Right renal pelvis (tissue), 4 donors: ENCODE measurements at places on chromosomes 4 and X. TPM values are rescaled to one million over a fixed set of nuclear protein-coding genes. Genes with fewer than 3 reads are reported as not detected.

Gene SYTL4
- 24.1 TPM for polyA plus RNA-seq

- DNase-seq: no peak
These were observed 47.3 kb upstream of the SRPX start for GRCh38 chrX:38268011-38268410.

DNA sequence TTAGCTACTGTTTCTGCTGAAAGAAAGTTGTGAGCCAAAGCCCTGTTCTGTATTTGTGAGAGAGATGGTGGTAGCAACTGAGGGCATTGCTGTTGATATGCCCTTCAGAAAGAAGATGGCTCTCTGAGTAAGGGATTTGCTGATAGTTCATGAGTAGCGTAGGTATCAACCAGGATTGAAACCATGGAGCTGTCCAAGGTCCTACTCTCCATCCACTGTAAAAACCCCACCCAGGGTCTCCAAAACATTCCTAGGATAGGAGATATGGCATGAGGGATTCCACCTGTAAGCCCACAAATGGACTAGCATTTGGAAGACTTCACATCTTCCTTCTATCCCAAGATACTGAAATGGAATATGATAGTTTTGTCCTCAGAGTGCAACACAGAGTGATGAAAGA, 277.1 kb upstream of the PRKX start:
- DNase-seq: no peak

DNA sequence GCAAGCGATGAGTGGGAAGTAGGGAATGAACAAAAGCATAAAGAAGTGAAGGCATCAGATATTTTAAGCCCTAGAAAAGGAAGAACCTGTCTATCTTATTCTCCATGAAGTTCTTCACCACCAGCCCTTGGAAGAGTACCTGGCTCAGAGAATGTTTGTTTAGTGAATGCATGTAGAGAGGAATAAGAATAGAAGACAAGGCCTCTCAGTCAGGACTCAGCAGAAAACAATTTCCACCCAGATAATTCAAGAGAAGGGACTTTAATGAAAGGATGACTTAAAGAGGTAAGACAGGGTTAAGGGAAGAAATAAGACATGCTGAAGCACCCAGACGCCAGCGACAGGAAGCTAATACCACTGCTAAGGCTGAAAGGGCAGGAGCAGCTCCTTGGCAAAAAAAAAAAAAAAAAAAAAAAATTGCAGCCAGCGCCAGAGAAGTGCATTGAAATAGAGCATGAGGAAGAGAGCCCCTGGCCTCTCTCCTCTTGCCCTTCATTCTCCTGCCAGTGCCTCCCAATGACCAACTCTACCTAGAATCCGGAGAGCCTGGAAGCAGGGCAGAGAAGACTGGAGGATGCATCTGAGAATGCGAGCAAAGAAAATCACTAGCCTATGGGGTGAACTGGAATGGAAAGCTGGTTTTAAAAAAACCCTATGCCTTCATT, 47.2 kb upstream of the RASGEF1B start:
- no peak for DNase-seq

Gene EPHA5
- 0.65 TPM for polyA plus RNA-seq
